ENCODE measurements at places on chromosomes 6 and 20.

DNA sequence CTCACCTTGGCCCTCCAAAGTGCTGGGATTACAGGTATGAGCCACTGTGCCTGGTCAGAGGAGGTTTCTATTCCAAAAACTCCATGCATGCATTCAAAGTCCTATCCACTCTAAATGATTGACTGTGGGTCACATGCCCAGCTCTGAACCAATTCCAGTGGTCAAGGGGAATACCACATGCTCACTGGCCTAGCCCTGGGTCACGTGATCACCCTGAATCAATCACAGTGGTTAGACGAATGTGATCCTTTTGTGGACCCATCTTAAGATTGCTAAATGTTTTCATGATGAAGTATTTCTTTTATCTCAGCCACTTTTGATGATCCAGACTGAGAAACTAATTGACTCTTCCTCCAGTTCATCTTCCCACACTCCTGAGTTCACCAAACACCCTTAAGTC, 475.8 kb downstream of the PREX1 start:
- DNase-seq = no peak

DNA sequence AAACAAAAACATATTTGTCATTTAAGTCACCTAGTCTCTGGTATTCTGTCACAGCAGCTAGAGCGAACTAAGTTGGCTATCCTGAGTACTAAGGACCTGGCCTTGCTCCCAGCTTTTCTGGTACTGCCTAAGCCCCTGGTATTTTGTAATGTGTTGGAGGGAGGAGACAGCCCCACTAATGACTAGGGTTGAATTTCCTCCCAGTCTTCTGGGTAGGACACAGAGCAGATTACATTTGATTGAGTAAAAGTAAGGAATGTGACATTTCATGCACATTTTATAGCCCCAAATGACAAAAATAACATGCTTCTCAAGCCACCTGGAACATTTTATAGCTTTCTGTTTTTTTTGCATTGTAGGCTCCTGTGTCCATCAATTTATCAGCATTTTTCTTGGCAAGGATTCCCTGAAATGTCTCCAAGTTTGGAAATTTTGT, 47.9 kb upstream of the DDR1 start:
- DNase-seq = no peak

DNA sequence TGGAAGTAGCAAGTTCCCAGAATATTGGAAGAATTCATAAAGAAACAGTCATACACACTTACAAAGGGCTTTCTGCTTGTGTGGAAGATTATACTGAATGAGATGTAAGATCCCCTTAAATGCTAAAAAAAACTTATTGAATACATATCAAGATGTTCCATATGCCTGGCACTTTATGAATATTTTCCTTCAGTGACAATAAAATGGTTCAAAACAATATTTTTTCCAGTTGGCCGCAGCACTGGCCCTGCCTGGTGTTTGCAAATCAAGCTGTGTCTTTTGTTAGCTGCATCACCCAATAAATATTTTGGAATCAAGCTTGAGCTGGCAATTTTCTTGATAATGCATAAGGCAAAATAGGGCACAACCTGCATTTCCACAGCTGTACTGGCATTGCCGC, 51.2 kb downstream of the CFAP61 start:
- DNase-seq = no peak

GRCh38 chr6:105600336-105601260, 197.7 kb upstream of the PREP start:
- no peak for DNase-seq

- no peak for DNase-seq
Observed at GRCh38 chr20:14757728-14758127, 420.3 kb upstream of the FLRT3 start.

GRCh38 chr6:38370653-38371601, 268.8 kb downstream of the BTBD9 start:
- no peak for DNase-seq

DNA sequence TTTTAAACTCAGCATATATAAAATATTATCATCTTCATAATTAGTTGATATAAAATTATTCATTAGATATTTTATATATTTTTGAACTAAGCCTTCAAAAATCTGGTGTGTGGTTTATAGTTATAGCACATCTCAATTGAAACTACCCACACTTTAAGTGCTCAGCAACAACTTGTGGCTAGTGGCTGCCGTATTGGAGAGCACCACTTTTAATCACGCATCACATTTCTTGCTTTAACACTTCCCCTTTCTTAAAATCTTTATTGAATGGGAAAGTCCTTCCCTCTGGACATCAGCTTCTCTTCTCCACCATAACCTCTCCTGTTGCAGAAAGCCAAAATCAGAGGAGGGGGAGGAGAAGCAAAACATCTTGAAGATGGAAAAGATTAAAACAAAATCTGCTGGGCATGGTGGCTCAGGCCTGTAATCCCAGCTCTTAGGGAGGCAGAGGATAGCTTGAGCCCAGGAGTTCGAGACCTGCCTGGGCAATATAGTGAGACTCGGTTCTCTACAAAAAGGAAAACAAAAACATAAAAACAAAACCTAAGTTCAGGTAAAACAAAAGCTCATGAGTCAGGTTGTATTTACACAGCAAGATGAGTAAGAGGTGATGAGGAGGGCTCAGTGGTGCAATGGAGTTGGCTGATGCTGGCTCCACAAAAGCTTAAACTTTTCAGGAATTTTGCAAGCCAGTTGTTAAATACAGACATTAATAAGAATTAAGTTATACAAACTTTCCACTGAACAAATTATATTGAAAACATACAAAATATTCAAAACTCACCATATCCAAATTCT, 237.0 kb upstream of the SUPT3H start:
- no peak for DNase-seq

DNA sequence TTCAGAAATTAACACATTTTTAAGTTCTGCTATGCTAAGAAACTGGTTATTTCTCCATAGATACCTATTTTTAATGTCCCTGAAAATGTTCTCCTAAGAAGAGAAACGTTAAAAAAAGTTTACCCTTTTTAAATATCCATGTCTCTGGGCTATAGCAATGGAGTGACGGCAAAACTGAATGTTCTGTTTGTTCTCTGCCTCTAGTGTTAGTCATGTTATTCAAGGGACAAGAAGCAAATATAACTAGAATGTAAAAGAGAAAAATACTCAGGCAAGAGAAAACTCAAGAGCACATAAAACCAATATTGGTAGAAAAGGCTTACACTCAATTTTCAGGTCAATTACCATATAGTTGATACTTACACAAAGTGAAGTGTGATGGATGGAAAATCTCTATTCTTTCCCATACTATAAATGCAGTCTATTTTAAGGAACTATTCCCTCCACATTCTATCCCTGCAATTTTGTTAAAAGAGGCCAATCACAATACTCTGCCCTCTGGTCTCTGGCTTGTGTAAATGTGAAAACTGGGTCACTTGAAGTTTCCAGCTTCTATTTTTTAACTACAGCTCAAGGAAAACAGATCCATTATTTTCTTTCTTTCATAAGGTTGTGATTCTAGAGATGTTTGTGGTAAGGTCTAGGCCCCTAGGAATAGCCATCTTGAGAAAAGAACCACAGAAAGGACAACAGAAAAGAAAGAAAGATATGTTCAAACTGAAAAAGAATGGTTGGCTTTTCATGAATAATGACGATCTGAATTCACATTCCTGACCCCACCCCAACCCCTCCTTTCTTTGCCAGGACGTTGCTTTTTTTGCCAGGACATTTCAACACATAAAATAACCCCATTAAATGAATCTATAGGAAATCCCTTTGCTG, 200.3 kb upstream of the FAM83B start:
- DNase-seq = no peak

- DNase-seq = no peak
Observed at GRCh38 chr6:40353967-40354452, 233.2 kb downstream of the LRFN2 start.

GRCh38 chr6:127342296-127342945, 988 bp downstream of the ECHDC1 start:
- no peak for DNase-seq

- DNase-seq = no peak
Observed at GRCh38 chr6:144624246-144624645, 339.1 kb downstream of the UTRN start.

- no peak for DNase-seq
Observed at GRCh38 chr6:109081516-109082187, 13.0 kb downstream of the SESN1 start.

DNA sequence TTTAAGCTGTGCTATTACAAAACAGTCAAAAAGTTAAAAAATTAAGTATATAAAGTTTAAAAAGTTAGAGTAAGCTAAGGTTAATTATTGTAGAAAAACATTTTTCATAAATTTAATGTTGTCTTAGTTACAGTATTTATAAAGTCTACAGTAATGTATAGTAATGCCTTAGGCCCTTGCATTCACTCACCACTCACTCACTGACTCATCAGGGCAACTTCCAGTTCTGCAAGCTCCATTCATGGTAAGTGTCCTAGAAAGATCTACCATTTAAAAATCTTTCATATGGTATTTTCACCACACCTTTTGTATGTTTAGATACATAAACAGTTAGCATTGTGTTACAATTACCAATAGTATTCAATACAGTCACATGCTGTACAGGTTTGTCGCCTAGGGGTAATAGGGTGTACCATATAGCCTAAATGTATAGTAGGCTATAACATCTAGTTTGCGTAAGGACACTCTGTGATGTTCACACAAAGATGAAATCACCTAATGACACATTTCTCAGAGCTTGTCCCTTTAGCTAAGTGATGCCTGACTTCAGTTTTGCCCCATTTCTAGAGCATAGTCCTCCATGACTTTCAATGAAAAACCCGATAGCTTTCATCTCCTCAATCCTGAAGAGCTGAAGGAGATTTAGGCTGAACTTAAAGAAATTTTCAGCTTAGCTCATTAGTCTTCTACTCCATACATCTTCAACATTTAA, 14.9 kb upstream of the HLA-DRA start:
- no peak for DNase-seq

DNA sequence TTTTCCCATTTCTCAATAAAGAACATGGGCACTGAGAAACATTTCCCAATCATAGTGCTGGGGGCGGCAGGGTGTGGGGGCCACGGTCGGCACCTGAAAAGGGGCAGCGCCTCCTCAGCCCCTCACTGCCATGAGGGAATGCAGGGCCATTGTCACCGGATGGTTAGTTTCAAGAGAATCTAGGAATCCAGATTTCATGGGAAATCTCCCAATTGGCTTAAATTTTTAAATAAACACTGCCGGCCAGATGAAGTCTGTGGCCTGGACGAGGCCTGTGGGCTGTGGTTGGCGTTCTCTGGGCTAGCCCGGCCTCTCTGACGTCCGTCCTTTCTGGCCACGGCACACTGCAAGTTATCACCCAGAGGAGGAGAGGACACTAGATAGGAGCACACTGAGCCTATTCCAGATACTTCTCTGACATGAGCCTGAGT, 25.6 kb downstream of the MANBAL start:
- DNase-seq = no peak

- peak; percentile 27 for DNase-seq
Observed at GRCh38 chr6:80163754-80164187, 57.3 kb downstream of the BCKDHB start.

- no peak for DNase-seq
Observed at GRCh38 chr6:31702405-31702818, 712 bp downstream of the ABHD16A start.

DNA sequence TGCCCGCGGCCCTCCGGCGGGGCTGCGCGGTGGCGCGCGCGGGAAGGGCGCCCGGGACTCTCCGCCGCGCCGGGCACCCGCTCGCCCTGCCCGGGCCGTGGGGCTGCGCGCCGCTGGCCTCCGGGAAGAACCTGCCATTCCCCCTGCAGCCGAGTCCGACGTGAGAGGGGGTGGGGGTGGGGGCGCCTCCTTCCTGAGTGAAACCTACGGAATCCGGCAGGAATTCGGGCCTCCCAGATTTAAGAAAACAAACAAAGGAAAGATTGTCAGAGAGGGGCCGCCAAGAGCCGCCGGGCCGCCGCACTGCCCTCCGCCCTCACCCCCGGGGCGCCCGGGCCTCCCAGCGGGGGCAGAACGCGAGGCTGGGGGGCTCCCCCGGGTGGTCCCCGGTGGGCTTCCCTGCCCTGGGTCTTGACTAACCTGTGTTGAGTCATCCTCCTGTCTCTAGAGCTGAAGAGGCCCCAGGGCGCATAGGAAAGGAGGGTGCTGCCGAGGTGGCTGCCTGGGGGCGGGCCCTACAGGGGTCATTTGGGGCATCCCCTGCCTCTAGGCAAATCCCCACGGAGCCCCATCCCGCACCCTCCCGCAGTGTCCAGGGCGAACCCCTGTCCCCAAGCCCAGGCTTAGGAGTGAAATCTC, 42.2 kb upstream of the FOXP4 start:
- no peak for DNase-seq

DNA sequence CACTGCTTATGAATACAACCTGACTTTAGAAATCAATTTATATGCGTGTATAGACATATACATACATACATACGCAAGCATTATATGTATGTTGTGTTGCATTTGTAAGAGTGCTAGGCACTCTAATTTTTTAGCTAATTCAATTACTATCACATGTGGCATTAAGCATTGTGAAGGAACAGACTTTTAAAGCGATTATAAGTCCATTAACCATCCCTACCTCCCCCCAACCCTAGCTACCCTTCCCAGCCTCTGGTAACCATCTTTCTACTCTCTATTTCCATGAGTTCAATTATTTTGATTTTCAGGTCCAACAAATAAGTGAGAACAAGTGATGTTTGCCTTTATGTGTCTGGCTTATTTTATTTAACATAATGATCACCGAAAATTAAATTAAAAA, 453.8 kb downstream of the DOK5 start:
- DNase-seq = no peak

GRCh38 chr6:21469213-21469612, 124.3 kb upstream of the SOX4 start:
- no peak for DNase-seq

GRCh38 chr6:155187994-155188706, 75.7 kb upstream of the CLDN20 start:
- no peak for DNase-seq

DNA sequence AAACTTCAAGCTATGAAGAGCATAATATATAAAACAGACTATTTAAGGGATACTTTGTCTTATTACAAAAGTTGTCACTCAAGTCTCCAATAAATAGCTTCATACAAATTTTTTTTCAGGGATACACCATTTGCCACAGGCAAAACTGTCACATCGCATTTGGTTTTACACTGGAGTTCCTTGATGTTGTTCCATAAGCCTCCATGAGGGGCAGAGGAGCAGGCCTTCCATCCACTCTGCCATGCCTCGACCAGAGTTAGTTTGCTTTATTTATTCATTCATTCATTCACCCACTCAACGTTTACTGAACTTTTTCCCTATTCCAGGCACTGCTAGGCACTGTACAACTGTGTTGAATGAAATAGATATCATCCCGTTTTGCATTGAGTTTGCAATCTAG, 246.6 kb downstream of the PHF3 start:
- DNase-seq = no peak

DNA sequence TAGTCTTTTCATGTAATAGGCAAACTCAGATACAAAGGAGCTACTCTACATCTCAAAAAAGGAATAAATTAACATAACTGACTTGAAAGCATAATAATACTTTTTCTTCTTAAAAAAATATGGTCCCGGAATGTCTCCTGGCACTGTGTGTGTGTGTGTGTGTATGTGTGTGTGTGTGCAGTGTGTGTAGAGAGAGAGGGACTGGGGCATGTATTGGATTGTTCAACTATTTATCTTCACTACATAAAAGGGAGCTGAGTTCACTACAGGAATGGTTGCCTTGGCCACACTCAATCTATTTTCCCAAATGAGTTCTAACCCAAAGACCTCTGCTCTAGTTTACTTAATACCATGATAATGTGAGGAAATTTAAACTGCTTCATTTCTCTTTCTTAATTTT, 51.1 kb downstream of the B3GAT2 start:
- DNase-seq = no peak
